Fibroblast of skin of back (primary cell): ENCODE measurements at places on chromosomes 16 and 17.

- DNase-seq: peak; percentile 57
Measured at GRCh38 chr17:51079049-51079448, 41.6 kb downstream of the SPAG9 start.

GRCh38 chr17:4946312-4946976, 1.9 kb downstream of the PFN1 start:
- DNase-seq: no peak

- DNase-seq: no peak
Measured at GRCh38 chr16:17351441-17352035, 119.2 kb downstream of the XYLT1 start.

DNA sequence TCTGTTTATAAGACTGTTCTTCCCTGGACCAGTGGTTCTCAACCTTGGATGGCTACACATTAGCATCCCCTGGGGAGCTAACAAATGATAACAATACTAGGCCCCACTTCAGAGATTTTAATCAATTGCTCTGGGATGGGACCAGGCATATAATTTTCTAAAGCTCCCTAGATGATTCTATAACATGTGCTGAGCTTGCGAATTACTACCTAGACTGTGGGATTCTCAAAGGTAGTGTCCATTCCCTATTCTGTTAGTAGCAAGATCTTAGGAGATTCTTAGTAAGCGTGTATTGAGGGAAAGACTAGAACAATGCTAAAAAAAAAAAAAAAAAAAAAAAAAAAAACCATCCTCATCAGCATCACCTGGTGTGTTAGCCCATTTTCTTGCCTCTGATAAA, 412.0 kb upstream of the CDH5 start:
- no peak for DNase-seq

- no peak for DNase-seq
Measured at GRCh38 chr16:68980695-68981315, 124.6 kb upstream of the HAS3 start.

DNA sequence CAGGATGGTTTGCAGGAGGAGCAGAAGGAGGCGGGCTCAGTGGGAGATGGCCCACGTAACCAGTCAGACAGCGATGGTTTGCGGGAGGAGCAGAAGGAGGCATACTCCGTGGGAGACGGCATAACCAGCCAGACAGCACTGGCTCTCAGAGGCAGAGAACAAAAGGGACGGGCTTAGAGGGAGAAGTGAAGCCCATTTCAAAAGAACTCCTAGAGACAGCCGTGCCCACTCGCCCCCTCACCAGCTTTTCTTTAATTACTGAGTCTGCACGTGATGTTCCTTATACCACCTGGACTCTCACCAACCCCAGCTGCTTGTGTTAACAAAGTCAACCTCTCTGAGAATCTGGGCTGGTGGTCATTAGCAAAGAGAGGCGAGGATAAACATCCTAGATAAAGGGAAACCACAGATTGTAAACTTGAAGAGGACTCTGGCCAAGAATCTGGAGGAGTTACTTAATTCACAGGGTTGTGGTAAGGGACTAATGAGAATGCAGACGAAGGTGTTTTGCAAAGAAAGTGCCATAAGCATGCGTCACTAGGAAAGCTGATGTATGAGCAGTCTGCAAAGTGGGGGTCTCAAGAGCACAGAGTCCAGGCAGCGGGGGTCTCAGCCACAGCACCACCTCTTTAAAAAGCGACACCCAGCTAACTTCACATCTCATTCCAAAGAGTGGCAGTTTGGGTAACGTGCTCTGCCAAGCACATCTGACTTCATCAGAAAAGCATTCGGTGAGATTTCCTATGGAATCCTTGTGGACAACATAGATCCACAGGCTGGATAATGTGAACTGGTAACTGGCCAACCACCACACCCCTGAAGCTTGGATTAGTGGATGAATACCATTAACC, 51.7 kb downstream of the NXN start:
- peak; percentile 98 for DNase-seq

GRCh38 chr17:18045691-18046350, 6.6 kb downstream of the GID4 start:
- DNase-seq: no peak

DNA sequence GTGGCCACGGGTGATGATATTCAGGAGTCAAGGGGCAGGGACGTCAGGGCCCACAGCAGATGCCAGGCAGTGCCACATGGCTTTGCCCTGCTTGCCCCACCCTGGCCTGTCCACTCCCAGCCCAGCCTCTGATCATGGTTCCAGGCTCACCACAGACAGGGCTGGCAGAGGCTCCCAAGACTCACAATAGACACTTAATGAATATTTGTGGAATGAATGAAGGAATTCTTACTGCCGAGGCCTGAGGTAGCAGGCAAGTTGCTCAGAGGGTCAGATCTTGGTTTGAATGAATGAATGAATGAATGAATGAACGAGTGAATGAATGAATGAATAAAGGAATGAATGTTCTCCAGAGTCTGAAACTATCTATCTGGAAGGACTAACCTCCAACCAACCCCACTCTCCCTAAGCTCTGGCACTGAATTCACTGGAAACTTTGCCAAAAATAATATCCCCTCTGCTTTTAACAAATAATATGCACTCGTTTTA, 60.9 kb downstream of the RAI1 start:
- DNase-seq: peak; percentile 62

- no peak for DNase-seq
Measured at GRCh38 chr16:37511-37910, 15.9 kb downstream of the POLR3K start.

GRCh38 chr17:74960570-74961342, 11.8 kb downstream of the HID1 start:
- DNase-seq: peak; percentile 44

- peak; percentile 56 for DNase-seq
Measured at GRCh38 chr17:13584701-13585080, 17.0 kb downstream of the HS3ST3A1 start.

GRCh38 chr16:19242987-19243575, 42.5 kb upstream of the CLEC19A start:
- no peak for DNase-seq

GRCh38 chr16:81700071-81700779, 78.9 kb upstream of the PLCG2 start:
- peak; percentile 64 for DNase-seq

DNA sequence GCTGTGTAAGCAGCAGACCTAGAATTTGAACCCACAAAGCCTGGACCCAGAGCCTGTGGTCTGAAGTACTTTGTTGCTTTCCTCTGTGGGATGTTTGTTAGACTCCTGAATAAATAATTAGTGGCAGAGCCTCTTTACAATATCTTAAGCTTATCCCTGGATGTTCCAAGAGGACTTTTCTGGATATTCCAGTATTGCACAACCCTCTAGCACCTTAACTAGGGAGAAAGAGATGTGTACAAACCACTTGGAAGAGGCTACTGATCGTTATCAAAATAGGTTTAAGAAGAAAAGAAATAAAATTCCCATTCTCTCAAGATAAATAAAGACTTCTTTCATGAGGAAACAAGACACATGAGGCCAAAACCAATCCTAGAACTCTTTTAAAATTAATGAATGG, 632.4 kb downstream of the CDH11 start:
- DNase-seq: no peak

- DNase-seq: no peak
Measured at GRCh38 chr17:8479431-8479947, 43.8 kb downstream of the NDEL1 start.

DNA sequence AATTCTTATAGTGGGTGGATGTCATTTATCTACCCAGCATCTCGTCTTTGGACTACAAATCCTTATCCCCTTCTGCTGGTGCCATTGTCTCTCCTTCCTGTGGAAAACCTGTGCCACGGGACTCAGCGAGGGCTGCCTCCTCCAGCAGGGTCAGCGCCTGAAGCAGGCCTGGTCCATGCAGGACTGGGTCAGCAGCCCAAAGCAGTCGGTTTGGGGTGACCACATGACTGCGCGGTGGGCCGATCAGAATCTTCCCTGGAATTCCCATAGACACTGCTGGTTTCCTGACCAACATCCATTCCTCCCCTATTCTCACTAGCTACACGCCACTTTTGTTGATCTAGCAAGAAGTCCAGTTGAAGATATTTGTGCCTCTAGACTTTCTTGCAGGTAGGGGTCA, 26.9 kb downstream of the RPRML start:
- DNase-seq: no peak

GRCh38 chr16:7805686-7806396, 473.2 kb downstream of the RBFOX1 start:
- DNase-seq: no peak

- no peak for DNase-seq
Measured at GRCh38 chr16:59236804-59237458, 502.8 kb upstream of the GOT2 start.

DNA sequence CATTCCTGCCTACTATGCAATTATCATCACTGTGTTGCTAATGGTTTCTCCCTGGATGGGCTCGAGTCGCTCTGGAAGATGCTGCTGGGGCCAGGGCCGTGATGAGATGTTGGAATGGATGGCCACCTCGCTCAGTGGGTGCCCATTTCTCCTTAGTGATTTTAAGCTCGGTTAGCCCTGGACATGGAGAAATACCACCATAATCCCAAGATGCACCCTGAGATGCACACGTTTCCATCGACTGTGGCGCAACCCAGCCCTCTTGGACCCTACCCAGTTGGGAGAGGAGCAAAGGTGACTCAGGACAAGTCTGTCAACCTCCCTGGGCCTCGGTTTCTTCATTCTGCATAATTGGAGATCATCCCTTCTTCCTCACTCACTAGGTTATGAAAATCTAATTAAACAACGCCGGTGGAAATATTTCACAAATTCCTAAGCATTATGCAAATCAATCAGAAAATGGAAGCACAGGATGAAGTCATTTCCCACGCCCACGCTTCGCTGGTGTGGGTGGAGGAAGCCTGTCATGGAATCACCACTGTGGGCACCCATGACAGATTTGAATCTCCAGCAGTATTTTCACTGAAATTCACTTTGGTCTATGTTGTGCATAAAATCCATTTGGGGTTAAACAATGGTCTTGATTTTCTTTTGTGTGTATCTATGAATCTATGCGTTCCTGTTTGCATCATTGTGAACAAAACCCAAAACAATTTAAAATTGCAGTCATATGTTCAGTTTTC, 195.2 kb downstream of the AXIN2 start:
- no peak for DNase-seq

DNA sequence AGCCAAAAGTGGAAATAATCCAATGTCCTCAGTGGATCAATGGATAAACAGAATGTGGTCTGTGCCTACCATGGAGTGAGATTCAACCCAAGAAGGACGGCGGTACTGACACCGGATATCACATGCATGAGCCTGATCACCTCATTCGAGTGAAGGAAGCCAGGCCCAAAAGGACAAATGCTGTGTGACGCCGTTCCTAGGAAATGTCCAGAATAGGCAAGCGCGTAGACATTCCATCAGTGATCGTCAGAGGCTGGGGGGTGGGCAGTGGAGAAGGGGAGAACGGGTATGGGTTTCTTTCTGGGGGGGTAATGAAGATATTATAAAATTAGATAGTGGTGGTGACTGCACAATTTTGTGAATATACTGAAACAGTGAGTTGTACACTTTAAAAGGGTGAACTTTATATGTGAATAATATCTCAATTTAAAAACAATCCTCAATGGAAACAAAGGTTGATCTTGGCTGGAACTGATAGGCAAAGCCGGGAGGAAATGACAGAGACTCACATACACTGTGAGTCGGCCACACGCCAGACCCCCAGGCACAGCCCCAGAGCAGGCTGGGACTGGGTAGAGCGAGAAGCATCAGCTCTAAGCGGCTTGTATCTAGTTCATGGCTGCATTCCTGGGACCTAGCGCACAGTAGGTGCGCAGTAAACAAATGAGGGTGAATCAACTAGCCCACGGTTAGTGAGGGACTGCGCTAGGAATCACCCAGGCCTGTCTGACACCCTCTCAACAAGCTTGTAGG, 3.5 kb downstream of the DBNDD1 start:
- no peak for DNase-seq

- DNase-seq: no peak
Measured at GRCh38 chr17:31366088-31366487, 25.4 kb upstream of the RAB11FIP4 start.

- no peak for DNase-seq
Measured at GRCh38 chr17:3643889-3644349, 7.4 kb downstream of the CTNS start.

DNA sequence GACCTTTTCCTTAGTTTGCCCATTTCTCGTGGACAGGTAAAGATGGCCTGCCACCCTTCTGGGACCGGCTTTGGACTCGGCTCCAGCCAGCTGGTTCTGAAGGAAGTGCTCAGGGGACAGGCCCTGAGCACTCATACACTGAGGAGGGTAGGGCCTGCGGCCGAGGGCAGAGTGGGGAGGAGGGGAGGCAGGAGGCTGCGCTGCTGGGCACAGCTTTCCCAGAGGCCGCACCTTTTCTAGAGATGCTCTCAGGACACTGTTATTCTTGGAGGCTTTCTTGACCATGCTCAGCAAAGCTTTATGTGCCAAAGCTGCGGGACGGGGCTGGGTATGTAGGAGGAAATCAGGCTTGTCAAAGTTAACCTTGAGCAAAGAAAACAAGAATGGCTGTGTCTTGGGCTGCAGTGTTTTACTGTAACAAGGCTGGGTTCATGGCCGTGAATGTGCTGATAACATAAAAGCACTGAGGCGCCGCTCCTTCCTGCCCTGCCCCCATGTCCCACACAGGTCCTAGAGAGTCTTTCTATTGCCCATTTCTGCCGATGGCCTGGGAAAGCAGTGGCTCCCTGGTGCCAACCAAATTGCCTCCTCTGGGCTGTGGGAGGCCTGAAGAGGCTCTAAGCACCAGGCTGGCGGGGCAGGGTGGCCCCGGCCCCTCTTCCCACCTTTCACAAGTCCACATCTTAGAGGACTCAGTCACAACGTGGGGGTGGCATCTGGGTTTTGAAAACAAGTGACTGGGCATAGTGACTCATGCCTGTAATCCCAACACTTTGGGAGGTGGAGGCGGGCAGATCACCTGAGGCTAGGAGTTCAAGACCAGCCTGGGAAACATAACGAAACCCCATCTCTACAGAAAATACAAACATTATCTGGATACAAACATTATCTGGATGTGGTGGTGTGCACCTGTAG, 22.3 kb upstream of the TIMP2 start:
- no peak for DNase-seq

GRCh38 chr17:13337864-13338371, 263.8 kb downstream of the HS3ST3A1 start:
- DNase-seq: peak; percentile 63

DNA sequence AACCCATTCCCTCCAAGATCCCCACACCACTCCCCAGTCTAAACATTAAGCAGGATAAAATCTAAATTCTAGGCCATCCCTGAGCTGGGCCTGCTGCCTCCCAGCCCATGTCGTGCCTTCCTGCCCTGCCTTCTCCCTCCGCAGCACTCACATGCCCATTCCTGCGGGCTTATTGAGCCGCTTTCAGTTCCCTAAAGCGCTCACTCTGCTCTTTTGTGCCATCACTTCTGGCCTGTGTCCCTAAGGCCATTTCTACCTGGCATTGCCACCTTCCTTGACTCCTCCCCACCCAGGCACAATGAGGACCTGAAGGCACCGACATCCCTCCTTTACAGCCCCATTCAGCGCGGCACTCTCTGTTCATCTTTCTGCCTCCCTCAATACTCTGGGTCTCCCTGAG, 13.0 kb upstream of the RAB5C start:
- no peak for DNase-seq

- peak; percentile 38 for DNase-seq
Measured at GRCh38 chr17:80474231-80474960, 2.0 kb downstream of the NPTX1 start.
